Brain microvascular endothelial cell (primary cell): ENCODE measurements at places on chromosomes 4 and X.

- no peak for DNase-seq
Observed at GRCh38 chr4:96149894-96150293, 310.0 kb downstream of the PDHA2 start.

DNA sequence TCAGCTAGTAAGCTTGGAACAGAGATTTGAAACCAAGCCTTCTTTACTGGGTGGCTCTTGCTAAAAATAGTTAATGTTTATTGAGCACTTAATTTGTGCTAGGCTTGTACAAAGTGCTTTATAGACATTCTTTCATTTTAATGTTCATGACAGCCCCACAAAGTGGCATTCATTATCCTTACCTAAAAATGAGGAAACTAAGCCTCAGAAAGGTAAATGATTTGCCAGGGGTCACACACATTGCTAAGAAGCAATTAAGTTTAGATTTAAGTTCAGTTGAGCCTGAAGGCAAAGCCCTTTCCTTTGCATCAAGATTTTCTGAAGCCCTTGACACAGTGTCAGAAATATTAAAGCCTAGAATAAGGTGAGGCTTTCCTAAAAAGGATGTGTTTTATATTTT, 327.5 kb upstream of the FGF13 start:
- DNase-seq, result no peak

- no peak for DNase-seq
Observed at GRCh38 chrX:16696956-16697355, 15.5 kb downstream of the CTPS2 start.

GRCh38 chr4:38803833-38804653, 548 bp downstream of the TLR1 start:
- DNase-seq, result no peak

DNA sequence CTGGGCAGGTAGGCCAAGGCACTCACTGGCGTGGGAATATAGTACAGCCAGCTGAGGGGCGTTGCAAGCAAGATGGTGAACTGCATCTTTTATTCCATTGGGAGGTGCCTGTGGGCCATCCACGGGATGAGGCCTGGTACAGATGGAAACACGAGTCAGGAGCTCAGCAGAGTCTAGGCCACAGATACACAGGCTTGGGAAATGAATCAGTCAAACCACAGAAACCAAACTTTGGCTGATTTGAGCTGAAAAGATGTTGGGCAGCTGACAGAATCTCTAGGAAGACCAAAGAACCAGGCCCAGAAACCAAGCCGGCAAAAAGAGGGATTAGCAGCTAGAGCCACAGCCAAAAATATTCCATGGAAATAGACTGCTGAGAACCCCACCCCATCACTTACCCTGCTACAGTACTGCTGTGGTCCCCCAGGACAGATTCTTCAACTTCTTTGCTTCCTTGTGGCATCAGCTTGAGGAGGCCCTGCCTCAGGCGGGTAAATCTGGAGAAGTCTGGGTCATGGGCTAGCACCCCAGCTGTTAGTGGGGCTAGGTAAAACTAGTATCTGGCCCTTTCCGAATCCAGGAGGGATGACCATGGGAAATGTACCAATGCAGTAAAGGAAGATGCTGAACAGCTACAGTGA, 75.4 kb downstream of the TMEM131L start:
- peak; percentile 95 for DNase-seq

GRCh38 chrX:38515291-38515690, 46.1 kb upstream of the TSPAN7 start:
- no peak for DNase-seq
